ENCODE measurements at places on chromosomes 12 and 14.

DNA sequence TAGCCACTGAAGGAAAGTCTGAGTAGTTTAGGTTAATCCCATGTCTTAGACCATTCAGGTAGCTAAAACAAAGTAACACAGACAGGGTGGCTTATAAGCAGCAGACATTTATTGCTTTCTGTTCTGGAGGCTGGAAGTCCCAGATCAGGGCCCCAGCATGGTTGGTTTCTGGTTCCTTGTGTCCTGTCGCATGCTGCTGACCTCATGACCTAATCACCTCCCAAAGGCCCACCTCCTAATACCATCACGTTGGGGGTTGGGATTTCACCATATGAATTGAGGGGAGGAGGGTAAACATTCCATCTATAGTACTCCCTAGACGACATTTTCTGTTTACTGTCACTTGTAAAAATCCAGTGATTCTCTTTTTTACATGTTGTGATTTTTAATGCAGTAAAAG is 148.6 kb downstream of the FBXL14 start:
- no peak for DNase-seq

DNA sequence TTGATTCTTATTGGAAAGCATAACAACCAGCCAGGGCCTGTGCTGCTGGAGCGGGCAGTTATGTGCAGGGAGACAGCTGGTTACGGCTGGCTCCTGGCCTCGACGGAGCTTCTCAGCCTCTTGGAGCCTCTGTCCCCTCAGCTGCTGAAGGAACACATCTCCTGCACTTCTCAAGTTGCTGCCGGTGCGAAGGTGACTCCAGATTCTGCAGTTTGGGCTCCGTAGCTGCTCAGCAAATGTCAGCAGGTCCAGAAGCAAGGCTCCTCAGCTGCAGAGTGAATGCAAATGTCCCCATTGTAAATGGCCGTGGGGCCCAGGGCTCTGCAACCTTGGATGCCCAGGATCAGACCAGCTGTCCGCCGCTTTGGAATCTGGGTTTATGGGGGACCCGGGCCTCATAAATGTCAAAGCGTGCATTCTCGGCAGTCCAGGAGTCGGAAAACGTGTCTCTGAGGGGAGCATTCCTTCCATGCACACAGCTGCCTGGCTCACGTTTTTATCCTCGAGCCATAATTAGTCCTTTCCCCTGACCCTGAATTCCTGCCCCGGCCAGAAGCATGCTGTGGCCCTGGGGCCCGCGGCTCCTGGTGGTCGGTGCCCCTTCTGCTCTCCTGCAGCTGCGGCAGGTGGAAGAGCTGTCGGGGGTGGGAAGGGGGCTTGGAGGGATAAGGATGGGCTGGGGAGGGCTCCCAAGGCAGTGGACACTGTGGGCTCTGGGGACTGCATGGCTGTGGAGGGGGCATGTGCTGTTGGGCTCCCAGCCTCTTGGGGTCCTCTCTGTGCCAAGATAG is 106.0 kb downstream of the KIF26A start:
- no peak for DNase-seq

GRCh38 chr12:7582796-7583195 is 79.2 kb upstream of the CD163 start:
- no peak for DNase-seq

GRCh38 chr14:94748667-94749347 is 21.1 kb downstream of the GSC start:
- no peak for DNase-seq

DNA sequence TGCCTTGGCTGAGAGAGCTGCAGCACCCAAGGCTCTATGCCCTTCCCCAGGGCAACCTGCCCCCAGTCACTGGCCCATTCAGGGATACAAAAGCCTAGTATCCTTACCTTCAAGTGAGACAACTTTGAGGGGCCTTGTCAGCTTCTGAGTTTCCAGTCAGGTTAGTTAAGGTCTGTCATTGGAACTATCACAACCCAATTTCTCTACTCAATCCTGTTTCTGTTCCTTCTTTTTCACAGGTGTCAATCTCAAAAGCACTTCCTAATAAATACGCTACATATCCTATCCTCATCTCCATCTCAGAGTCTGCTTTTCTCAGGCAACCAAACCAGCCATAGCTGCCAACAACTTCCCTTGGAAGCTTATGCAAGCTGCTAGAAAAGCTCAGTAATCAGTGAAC is 4.9 kb upstream of the PTGDR start:
- no peak for DNase-seq

DNA sequence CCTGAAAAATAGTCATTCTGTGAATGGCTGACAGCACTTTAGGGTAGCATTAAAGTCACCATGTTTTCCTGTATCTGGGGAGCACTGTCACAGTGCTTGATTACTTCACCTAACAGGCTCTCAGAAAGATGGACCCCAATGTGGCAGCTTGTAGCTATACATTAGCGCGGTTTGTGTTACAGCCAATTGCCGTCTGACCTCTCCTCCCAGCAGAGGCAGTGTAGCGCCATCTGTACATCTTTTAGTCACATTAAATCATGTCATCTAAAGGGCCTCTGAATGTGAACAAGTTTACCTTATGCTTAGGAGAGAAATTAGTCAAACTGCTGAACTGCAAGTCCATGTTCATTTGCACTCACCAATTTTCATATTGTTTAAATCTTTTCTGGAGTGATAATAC is 113.7 kb downstream of the LMO3 start:
- DNase-seq: no peak

DNA sequence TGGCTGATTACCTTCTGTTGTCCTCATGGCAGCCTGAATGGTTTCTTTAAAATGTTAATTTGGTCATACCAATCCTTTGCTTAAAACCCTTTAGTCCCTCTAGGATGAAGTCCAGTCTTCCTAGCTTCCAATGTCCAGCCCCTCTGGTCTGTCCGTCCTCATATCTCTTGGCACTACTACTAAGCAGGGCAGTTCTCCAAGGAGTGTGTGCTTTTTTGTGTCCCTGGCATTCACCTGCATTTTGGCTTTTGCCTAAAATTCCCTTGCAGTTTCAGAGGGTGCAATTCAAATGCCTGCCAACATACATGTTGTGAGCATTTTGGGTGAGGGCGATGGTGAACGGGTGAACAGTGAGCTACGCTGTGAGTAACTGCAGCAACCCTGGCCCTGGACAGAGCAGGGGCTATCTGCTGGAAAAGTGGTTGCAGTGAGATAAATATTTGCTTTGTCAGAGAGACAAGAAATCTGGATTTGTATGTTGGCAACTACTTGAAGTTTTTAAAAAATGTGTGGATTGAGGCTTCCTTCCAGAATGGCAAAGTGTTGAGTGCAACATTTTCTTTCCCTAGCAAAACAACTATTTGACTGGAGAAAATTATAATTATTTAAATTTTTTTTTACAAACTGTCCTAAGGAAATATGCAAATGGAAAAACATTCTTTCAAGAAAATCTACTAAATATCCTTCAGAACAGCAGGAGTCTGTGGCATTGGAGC is 14.6 kb downstream of the GALNT8 start:
- DNase-seq: no peak

GRCh38 chr14:33508126-33509062 is 442.5 kb downstream of the EGLN3 start:
- no peak for DNase-seq

GRCh38 chr12:67666605-67667004 is 18.1 kb downstream of the DYRK2 start:
- DNase-seq: no peak

- no peak for DNase-seq
These were observed 66.5 kb upstream of the CAND1 start for GRCh38 chr12:67202678-67203012.

- no peak for DNase-seq
These were observed 16.5 kb downstream of the SPTLC2 start for GRCh38 chr14:77599889-77600288.

GRCh38 chr12:43315961-43316360 is 236.0 kb downstream of the ADAMTS20 start:
- no peak for DNase-seq

GRCh38 chr12:22518998-22519397 is 25.3 kb downstream of the C2CD5 start:
- DNase-seq: no peak

DNA sequence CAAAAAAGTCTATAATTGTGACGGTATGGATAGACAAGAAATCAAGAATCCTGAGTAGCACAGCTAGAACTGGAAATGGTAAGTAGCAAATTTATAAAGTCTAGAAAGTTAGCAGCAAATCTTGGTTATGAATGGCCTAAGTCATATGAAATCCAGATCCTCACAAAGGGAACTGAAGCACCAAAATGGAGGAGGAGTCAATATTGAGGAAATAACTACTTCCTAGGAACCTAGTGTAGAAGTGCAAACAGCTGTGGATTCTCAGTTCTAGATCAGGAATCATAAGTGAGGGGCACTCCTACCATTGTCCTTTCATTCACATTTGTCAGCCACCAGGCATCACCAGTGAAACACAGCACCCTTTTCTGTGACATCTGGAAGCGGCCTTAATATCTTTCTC is 202.2 kb upstream of the DCN start:
- DNase-seq: no peak

DNA sequence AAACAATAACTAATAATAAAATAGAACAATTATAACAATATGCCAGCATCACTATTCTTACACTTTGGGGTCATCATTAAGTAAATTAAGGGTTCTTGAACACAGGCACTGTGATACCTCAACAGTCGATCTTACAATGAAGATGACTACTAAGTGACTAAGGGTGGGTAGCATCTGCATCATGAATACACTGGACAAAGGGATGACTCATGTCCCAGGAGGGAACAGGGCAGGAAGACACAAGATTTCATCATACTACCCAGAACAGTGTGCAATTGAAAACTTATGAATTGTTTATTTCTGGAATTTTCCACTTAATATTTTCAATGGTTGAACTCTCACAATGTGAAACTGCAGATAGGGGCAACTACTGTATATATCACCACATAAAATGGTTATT is 19.7 kb downstream of the TSPAN19 start:
- no peak for DNase-seq

DNA sequence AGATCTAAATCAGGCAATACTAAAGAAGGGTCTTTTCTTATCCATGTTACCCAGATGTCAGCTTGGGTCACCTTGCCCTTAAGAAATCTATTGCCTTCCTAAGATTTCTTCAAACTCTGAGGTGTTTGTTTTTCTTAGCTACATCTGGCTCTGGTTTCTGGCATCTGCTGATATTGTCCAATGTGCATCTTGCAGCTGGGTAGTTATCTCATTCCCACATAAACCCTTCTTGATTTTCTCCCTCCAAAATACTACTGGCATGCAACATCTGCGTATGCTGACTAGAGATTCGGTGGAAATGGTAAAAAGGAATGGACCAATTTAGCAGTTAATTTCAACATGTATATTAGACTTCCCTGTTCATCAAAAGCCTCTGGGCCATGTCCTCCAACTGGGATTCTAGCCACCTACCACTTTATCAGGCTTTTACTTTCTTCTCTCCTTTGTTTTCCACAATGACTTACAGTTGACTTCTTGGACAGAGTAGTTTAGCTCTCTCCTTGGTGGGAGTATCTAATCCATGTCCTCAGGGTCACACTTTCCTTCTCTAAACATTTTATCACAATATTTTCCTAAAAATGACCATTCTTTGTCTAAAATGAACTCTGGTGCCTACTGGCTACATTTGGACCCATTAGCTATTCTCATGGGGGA is 324.8 kb upstream of the FAR2 start:
- DNase-seq: no peak

DNA sequence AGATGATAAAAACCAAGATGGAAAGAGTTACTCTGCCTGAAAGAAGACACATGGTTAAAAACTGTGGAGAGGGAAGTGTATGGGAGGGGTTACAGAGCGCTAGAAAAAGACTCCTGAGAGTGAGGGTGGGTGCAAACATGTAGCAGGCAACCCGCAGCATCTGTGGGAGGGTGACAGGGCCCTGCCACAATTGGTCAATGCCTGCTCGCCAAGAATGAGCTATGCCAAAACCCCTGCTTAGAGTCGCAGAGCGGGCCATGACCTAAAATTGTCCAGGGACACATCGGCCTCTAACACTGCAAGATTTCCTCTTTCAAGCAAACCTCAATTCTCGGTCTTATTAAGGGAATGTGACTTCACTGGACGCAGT is 700 bp downstream of the PRKAG1 start:
- no peak for DNase-seq

DNA sequence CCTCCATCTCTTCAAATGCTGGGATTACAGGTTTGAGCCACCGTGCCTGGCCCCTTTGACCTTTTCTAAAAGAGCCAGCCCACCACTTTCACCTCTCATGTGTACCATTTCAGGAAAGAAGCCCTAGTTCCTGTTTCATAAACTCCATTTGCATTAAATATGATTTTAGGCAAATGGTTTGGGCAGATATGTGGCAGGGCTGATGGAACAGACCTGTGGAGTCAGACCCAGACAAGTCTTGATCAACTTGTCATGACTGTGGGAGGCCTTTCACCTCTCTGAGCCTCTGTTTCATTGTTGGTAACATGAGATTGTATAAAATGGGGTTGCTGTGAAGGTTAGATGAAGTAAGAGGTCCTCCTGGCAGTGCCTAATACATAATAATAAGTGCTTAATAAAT is 5.2 kb upstream of the MAP3K9 start:
- no peak for DNase-seq

DNA sequence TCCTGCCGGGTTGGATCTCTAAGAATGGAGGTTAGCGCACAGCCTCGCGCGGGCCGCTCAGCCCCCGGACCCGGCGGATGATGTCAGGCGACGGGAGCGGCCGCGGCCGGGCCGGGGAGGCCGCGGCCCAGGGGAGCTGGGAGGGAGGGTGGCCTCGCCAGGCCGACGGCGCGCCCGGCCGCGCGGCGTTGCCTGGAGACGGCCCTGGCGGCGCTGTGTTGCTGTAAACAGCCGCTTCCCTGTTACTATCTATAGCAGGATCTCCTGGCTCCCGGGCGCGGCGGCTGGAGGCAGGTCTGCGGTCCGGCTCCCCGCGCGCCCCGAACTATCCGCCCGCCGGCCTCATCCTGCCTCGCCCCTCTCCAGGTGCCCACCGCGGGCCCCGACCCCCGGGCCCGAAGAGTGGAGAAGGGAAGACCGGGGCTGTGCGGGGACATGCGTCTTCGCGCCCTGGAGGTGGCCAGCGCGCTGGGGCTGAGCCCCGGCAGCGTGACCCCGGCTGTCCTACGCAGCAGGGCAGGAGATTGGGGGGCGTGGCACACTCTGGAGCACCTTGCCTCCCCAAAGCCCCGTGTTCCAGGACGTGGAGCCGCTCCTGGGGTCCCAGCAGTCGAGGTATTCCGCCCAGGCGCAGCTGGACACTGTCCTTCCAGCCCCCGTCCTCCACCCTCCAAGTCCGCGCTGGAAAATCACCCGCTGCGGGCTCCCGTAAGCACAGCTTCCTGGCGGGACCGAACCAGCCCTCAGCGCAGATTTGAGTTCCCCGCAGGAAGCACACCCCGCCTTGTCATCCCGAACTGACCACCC is 1.4 kb upstream of the FOS start:
- peak; percentile 56 for DNase-seq

DNA sequence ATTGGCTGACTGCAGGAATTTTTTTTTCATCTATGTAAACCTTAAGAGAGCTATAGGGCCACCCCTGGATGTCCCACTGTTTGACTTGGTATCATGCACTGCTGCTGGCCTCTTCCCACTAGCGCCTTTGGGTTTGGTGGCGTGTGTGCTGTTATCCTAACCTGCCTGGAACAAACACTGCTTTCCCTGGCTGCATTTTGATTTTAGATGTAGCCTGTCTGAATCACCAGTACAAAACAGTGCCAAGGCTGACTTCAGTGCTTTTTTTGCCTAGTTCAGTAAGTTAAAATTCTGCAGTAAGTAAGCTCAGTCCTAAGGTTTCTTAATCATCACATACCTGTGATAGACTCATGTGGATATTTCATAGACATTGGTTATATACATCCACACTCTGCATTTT is 99.2 kb downstream of the EML1 start:
- DNase-seq: no peak

GRCh38 chr12:49098035-49098451 is 3.4 kb upstream of the DHH start:
- no peak for DNase-seq

All from urinary bladder (tissue), 4 donors.